Activated T-cell treated with anti-CD3 and anti-CD28 coated beads, Interleukin-2, amount 50 U/mL, for 4 hours (primary cell): ENCODE measurements at places on chromosomes 6 and 20.
A peak's percentile ranks its signal among the peaks of the same experiment; 100 is the strongest.

- DNase-seq = no peak
Observed at GRCh38 chr20:48788486-48789072, 39.2 kb downstream of the PREX1 start.

- no peak for DNase-seq
Observed at GRCh38 chr20:7257692-7258466, 490.4 kb downstream of the BMP2 start.

- DNase-seq = no peak
Observed at GRCh38 chr6:45054610-45055009, 273.5 kb upstream of the RUNX2 start.

DNA sequence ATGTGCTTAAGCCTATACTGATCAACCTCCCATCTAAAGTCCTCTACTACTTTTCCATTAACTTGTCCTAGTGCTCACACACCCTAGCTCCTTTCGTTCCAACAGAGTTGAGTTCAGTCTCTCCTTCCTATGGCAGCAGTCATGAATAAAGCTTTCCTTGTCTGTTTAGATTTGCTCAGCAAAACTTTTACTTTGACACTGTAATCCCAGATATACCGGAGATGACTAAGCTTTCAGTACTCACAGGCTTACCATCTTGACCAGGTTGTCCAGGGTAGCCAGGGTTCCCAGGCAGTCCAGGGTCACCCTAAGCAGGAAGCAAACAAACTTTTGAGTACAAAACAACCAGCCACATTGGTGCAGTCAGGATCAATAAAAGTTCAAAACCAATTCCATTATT is 90.7 kb downstream of the COL21A1 start:
- no peak for DNase-seq

- no peak for DNase-seq
Observed at GRCh38 chr6:25179051-25179778, 100.0 kb upstream of the CARMIL1 start.

DNA sequence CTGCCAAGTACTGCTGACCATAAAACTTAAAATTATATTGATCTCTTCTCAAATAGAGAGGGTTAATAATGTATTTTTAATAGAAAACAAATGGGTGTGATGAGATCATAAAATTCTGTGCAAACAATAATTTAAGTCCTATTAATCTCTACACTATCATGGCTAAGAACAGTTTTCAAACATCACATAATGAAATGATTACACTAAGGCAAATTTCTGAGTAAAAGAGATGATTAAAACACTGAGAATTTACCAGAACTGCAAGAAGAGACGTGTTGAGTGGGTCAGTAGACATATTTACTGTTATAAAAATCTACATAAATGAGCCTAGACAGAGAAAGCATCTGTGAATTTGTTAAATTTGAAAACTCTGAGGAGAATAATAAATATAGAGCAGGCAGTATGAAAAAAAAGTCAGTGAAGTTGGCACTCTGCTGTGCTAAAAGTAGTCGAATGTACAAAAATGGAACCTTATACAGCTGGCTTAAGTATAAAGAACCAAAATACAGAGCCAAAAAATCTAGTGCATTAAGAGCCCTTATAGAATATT is 302.6 kb upstream of the MANEA start:
- no peak for DNase-seq

GRCh38 chr6:30615219-30615957 is 1.7 kb downstream of the PPP1R10 start:
- DNase-seq = peak; percentile 21

- no peak for DNase-seq
Observed at GRCh38 chr6:138508676-138508988, 9.3 kb upstream of the NHSL1 start.

DNA sequence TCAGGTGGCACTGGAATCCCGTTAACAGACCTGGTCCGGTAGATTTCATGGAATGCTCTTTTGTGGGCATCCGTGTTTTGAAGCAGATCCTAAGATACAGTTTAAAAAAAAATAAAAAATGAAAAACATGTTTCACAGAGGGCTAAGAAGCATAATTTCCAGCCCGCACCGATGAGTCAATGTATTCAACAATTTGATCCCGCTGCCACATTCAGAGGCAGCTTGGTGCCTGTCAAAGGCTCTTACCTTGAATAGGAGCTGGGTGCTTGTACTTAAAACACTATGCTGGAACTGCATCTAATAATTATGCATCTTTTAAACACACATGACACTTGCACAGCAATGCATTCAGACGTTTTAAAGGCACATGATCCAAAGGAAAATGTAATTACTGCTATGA is 164.8 kb downstream of the SYNE1 start:
- no peak for DNase-seq

- no peak for DNase-seq
Observed at GRCh38 chr6:26459023-26459810, 1.5 kb downstream of the BTN2A1 start.

GRCh38 chr6:90508753-90509152 is 78.1 kb downstream of the MAP3K7 start:
- DNase-seq = no peak

GRCh38 chr20:64079273-64080012 is at the start of gene RGS19:
TSS of gene RGS19 (minus strand) at chr20:64079518. CDS start at chr20:64076886, 2,632 bp downstream.
- DNase-seq = peak; percentile 56
